ENCODE measurements at places on chromosomes 3 and 15. TPM values are rescaled to one million over a fixed set of nuclear protein-coding genes. Genes with fewer than 3 reads are reported as not detected.

UBXN7 gene
- total RNA-seq = 62.6 TPM

- no peaks in the 10 kb centered on the region for H3K4me1 ChIP-seq
- no peak for DNase-seq
- no peak overlapping the region for H3K4me3 ChIP-seq
- H3K27me3 ChIP-seq = no peaks in the 10 kb centered on the region
Measured at GRCh38 chr3:116423945-116424344, 21.3 kb downstream of the LSAMP start.

DNA sequence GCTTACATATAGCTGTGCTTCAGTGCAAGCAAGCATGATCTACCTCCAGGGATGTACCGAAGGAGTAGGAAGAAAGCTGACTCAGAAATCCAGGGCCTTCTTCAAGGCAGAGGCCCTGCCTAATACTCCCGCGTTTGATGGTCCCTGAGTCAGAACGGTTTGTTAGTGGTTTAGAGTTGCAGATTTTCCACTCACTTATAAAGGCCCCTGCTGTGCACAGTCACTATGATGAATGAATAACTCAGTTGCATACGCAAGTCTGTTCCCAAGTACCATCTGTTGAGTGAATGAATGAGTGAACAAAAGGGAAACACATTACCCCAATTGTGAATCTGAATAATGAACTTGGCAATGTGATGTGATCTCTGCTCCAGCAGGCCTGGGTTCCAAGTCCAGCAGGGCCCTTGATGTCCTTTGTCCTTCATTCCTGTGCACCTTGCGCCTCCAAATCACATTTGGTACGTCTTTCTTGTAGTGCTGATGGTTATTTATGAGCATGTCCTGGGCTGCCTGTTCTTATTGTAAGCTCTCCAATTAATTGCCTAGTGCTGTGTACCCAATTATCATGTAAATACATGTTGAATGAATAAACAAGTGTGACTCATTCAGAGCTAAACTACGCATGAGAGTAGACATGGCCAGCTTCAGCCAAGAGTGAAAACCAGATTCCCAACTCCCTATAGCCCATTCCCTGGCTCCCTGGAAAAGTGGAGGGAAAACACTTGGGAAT is 85.3 kb upstream of the LIMD1 start:
- no peaks in the 10 kb centered on the region for H3K36me3 ChIP-seq
- no peaks in the 10 kb centered on the region for H3K4me1 ChIP-seq
- no peaks in the 10 kb centered on the region for H3K27me3 ChIP-seq
- H3K27ac ChIP-seq = no peak overlapping the region
- DNase-seq = no peak

- H3K27ac ChIP-seq = no peak overlapping the region
- H3K27me3 ChIP-seq = peaks cover 15% of the 10 kb centered on the region
- H3K36me3 ChIP-seq = no peaks in the 10 kb centered on the region
- H3K4me1 ChIP-seq = no peaks in the 10 kb centered on the region
- no peak for DNase-seq
Measured at GRCh38 chr3:126582311-126582710, 23.6 kb upstream of the C3orf22 start.

- no peak overlapping the region for H3K27ac ChIP-seq
- H3K4me1 ChIP-seq = peaks cover 4% of the 10 kb centered on the region
- DNase-seq = peak; percentile 24
- H3K27me3 ChIP-seq = no peaks in the 10 kb centered on the region
- H3K36me3 ChIP-seq = no peaks in the 10 kb centered on the region
Measured at GRCh38 chr3:196998966-196999760, 30.5 kb downstream of the MELTF start.

GRCh38 chr15:60022379-60022741 is 18.2 kb downstream of the FOXB1 start:
- no peak overlapping the region for H3K27ac ChIP-seq
- H3K4me1 ChIP-seq = peaks cover 25% of the 10 kb centered on the region
- peaks cover 8% of the 10 kb centered on the region for H3K36me3 ChIP-seq
- no peak for DNase-seq

All from activated naive CD8-positive, alpha-beta T cell treated with anti-CD3 and anti-CD28 coated beads, Interleukin-2, amount 10 ng/mL, durations not matched to agents 7 days and 5 days (primary cell).